Central memory CD4-positive, alpha-beta T cell (primary cell): ENCODE measurements at places on chromosomes 5 and 9.

DNA sequence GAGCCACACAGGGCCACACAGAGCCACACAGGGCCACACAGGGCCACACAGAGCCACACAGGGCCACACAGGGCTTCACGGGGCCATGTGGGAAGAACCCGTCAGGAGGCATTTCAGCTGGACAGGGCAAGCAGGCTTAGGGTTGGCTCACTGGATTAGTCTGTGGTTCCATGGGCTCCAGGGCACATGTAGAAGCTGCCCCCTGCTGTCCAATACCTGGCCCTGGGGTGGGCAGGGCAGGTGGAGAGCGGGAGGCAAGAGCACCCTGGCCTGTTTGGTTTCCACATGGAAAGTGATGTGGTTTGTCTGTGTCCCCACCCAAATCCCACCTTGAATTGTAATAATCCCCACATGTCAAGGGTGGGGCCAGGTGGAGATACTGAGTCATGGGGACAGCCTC is 16.4 kb upstream of the LPCAT1 start:
- DNase-seq, result no peak

GRCh38 chr5:150396267-150396666 is 16.4 kb downstream of the CD74 start:
- DNase-seq, result no peak

DNA sequence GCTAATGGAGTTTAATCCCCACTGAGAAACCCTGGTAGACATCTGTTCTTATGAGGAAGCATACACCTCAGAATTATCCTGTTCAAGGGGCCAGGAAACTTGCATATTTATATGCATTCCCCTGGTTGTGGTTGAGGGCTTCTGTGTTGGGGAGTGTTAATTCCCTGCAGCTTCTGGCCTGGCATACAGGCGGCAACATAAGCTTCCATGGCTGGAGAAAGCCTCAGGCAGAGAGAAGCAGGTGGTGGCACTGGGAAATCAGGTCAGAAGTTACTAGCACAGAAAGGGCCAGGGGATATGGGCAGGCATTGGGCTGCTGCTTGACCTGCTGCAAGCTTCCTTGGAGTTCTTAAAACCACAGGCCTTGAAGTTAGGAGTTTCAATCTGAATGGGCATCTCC is 166.1 kb upstream of the SEMA6A start:
- no peak for DNase-seq

DNA sequence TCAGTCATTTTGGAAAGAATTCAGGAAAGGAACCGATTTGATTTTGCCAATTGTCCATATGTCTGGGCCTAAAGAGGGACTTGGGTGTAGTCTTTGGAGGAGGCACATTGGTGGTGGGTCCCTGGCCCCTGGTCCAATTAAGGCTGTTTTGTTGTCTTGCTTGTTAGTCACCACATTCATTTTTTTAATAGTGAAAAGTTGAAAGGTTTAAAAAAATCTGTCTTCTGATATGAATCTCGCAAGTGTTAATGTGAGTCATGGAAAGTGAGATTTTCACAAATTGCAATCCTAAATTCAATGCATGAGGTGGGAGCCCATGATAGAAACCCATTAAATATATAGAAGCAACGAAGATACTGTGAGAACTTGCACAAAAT is 165.9 kb upstream of the OTULINL start:
- DNase-seq, result no peak

DNA sequence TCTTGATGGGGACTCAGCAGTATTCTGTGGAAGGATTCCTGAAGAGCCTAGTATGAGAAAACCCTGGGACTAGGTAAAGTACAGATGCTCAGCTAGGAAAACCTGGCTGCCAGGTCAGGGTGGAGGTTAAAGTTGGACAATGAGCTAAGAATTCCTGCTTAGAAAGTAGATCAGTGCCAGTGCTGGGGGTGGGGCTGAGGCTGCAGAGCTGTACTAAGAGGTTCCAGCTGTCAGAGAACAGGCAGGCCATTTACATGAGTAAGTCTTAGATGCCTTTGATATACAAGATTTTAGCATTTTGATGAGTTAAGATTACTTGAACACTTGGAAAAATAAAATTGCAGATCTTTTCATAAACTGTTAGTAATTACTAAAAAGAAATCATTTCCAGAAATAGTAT is 332.3 kb upstream of the NUDT12 start:
- no peak for DNase-seq

GRCh38 chr5:109062664-109063063 is 315.0 kb downstream of the FER start:
- no peak for DNase-seq

- no peak for DNase-seq
Observed at GRCh38 chr5:90171466-90171865, 238.1 kb downstream of the CETN3 start.

GRCh38 chr5:107272954-107273353 is 397.8 kb downstream of the EFNA5 start:
- DNase-seq, result no peak

GRCh38 chr5:68258531-68258930 is 43.0 kb downstream of the PIK3R1 start:
- DNase-seq, result no peak

DNA sequence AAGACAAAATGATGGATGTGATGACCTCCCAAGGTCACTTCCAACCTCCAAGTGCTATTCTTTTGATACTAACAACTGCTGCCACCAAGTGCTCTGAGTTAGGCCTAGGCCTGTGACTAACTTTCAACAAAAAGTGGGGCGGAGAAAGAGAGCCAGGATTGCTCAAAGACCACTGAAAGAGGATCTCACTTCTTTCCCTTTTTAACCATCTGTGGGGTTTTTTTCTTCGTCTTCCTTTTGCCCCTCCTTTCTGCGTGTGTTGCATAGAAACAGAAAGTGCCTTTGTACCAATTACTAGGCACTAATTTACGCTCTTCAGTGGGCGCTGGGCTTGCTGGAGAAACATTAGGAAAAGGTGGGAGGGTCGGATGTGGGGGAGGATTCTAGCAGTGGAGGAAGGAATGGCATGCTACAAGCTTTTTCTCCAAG is 8.0 kb downstream of the KLF9 start:
- DNase-seq, result no peak

DNA sequence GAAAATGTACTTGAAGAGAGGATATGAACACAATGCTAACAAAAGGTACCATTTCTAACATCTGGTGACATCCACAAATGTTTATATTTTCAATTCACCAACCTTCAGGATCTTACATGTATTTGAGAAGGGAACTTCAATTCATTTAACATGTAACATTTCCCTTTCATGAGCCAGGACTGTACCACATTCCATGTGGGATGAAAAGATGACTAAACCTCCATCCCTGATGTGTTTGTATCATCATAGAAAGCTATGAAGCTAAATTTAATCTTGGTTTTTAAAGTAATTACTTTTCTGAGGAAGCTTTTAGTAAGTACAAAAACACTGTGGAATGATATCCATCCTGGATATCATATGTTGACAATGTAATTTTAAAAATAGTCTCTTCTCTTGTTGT is 78.2 kb upstream of the GNA14 start:
- DNase-seq, result no peak

DNA sequence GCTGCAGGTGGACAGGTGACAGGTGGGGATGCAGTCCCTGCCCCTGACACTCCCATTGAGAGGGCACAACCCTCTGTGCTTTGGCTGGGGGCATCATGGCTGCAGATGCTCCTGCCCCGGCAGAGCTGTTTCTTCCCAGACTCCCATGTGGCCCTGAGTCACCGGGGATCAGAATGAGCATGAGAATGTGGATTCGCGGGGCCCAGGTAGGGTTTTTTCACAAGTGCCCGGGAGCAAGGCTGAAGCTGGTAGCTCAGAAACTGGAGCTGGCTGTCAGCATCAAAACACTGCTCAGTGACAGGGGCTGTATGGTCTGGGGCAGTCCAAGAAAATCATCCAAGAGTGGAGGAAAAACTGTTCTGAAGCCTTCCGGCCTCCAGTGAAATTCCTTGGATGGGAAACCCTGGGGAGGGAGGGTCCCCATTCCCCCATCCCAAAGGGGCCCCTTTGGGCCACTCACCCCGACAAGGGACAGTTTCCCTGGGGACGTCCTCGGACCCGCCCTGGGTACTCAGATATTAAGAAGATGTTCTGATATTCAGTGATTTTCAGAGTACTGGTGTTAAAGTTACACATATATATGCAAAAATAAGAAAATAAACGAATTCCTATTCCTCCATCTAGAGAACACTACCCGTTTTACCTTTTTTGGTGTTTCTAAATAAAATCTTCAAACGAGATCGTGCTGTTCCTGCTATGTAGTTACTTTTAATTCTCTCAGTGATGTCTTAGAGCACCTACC is 120.1 kb upstream of the LPCAT1 start:
- no peak for DNase-seq

DNA sequence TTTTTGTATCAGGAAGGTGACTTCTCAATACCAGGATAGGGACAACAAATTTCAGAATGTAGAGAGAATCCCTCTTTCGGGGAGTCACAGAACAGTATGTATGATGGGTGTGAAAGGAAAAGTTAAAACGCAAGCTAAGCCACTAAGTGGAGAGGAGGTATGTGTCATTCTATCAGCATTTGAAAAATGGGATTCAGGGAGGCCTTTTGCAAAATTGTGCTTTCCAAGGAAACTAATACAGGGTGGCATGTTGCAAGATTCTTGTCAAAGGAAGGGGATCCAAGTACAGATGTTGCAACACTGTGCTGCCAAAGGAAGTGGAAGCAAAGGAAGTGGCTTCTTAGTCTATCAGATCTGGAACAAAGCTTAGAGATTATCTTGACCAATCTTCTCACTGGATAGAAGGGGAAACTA is 12.6 kb upstream of the TNIP1 start:
- DNase-seq, result no peak

GRCh38 chr5:170388818-170389549 is at the start of gene KCNMB1:
Gene KCNMB1 (minus strand): TSS chr5:170389367. CDS start chr5:170385447, 3,920 bp downstream.
- no peak for DNase-seq

DNA sequence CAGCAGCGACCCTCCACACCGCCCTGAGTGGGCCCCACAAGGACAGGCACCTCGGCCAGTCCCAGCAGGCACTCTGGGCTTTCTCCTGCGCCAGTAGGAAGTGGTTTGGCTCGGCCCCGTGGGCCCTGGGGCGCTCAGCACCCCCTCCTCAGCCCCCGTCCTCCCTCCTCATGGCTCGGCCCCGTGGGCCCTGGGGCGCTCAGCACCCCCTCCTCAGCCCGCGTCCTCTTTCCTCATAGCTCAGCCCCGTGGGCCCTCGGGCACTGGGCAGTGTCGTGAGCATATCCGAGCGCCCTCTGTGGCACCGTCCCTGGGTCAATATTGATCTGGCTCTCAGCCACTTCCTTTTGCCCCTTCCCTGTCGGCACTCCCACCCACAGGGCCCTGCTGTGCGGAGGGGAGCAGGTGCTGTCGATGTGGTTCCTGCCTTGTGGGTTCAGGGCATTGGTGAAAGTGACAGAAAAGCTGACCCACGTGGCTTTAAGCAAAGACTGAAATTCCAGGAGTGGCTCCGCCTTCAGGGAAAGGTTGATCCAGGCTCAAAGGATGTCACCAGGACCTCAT is 5.5 kb upstream of the SCGB3A1 start:
- no peak for DNase-seq

- DNase-seq, result no peak
Observed at GRCh38 chr5:89900346-89900745, 509.2 kb downstream of the CETN3 start.

DNA sequence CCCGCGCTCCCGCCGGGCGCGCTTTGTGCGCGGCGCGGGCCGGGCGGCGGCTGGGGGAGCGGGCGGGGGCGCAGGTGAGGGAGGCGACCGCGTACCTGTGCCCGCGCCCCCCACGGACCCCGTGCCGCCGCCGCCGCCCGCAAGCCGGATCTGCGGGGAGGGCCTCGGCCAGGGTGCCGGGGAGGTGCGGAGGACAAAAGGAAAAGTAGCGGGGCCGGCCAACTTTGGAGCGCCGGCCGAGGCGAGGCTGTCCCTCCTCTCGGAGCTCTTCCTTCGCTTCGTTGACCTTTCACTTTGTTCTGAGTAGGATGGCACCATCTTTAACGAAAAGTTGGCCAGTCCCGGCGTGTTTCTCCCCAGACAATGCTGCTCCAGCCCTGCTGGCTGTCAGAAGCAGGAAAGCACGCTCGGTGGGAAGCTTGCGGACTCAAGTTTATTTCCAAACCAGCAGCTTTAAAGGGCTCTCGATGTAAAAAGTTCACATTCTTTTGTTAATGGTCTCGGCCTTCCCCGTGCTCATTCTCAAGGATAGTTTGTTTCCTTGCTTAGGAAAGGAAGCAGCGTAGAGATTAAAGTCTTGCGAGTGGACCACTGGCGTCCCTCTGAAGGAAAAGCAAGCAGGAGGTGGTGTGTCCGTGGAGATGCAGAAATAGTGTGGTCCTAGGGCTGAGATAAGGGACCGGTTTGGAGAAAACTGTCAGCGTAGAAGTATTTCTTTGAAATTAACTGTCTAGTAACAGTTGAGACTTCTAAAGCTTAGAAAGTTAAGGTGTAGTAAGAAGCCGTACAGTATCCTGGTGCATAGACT is 639 bp downstream of the EHMT1 start:
- peak; percentile 20 for DNase-seq

DNA sequence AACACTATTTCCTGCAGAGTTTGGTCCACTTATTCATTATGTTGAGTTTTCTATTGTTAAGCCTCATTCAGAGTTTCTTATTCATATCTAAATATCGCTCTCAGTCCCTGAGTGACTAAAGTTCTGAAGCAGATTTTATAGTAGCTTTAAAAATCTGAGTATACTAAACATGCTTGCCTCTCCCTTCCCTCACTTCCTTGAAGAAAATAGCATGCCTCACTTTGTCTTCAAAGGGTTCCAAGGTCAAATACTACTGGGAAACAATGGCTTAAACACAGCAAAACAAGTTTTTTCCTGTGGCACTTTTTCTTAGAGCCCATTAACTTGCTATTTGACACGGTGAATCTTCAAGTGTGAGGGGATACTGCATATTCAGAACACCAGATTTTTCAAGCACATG is 41.1 kb upstream of the DAB2 start:
- DNase-seq, result no peak

DNA sequence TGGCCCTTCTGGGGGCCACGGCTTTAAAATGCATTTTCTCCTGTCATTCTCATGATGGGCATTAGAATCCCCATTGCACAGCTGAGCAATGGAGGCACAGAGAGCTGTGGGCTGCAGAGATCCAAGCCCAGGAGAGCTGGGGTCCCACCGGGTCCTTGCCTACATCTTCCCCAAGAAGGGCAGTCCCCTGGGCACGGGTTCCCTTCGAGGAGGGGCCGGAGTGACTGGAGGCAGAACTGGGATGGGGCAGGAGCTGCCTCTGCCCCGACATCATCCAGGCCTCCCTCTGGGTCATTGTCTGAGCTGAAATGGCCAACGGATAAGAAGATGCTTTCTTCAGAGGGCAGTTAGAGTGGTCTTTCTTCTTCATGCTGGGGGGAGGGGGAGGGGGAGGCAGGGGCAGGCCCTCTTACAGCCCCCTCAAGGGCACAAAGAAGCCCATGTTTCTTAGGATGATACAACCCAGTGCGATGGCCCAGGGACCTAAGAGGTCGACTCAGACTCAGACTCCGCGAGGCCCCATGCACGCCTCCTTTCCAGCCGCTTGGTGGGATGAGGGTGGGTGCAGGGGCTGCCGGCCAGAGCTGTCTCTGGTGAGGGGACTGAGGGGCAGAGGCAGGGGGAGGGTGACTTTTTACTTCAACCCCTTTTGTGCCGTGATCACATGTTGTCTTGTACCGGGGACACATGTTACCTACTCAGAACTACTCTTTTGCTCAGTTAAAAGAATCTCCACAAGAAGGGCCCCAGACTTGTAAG is 112.4 kb upstream of the IRX2 start:
- DNase-seq, result no peak

- no peak for DNase-seq
Observed at GRCh38 chr5:164053123-164053522, 547.7 kb downstream of the MAT2B start.
